HTR-8/SVneo (cell line): ENCODE measurements at places on chromosomes 16 and 17.

DNA sequence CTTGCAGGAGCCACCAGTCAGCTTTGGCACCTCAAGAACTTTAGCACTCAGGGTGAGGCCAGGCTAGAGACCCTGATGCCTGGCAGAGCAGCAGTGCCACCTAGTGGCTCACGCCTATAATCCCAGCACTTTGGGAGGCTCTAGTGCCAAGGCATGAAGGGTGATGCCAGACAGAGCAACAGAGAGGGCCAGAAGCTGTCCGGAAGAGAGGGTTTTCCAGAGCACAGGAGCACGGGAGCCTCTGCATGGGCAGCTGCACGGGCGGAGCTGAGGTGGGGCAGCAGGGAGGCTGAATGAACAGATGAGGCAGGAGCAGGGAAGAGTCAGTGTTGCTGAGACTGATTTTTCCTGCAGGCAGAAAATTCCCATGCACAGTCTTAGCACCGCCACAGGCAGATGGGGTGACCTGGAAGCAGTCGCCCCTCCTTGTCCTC, 38.9 kb downstream of the MYH3 start:
- peak; percentile 75 for DNase-seq

DNA sequence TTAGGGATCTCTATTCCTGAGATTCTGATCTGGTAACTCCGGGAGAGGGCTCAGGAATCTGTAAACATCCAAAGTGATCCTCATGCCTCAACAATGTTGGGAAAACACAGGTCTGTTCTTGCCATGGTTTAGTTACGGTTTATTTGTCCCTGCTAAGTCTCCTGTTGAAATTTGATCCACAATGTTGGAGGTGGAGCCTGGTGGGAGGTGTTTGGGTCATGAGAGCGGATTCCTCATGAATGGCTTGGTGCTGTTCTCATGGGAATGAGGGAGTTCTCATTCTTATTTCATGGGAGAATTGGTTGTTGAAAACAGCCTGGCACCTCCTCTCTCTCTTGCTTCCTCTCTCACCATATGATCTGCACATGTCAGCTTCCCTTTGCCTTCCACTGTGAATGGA, 608.6 kb upstream of the GOT2 start:
- DNase-seq = no peak

DNA sequence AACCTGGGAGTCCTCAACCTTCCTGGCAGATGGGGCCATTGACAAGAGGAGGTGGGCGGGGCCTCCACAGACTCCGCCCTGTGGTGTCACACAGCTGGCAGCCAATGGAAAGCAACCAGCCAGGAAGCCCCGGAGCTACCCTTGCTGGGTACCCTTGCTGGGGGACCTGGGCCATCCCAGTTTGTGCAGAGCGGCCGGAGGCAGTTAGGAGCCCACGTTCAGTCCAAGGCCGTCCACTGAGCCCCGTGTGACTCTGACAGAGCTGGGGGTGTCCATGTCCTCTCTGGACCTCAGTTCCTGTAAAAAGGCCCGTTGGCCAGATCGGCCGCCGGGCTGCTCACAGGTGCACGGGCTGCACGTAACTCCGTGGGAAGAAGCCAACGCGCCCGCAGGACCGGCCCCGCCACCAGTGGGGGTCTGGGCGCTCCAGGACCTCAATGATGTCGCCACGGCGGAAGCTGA, 17.1 kb upstream of the FAM83G start:
- DNase-seq = no peak

DNA sequence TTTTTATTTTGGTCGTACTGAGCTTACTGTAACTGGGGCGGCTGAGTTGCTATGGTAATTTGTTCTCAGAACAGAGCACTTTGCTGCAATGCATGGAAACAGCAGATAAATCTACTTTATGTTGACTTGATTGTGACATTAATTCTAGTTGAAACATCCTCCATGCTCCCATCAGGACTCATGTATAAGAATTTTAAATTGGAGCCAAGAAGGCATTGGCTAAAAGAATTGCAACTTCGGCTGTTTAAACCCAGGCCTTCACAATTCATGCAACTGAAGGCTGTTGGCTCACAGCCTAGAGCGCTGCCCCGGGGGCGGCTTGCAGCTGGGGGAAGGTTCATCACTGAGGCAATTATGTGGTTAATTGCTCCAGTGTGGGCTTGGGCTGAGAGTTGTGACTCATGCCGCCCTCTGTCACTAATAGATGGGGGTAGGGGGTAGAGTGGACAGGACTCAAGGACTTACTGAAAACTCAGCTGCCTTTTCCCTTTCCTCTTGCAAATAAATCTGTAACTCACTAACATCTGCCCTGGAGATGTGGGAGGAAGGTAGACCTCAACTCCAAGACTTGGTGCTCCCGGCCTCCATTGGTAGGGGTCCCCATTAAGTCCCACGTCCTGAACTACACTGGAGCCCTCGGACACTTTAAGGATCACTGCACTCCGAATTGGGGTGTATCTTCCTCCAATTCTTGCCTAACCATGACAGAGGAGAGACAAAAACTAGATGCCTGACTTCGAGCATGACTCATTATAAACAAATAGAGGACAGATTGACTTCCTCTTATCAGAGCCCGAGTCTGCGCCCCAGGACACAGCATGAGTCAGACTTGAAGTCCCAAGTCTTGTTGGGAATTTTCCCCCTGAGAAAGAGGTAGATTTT, 37.5 kb downstream of the ERCC4 start:
- peak; percentile 80 for DNase-seq

- no peak for DNase-seq
These were observed 90.9 kb upstream of the CORO6 start for GRCh38 chr17:29713626-29714025.

DNA sequence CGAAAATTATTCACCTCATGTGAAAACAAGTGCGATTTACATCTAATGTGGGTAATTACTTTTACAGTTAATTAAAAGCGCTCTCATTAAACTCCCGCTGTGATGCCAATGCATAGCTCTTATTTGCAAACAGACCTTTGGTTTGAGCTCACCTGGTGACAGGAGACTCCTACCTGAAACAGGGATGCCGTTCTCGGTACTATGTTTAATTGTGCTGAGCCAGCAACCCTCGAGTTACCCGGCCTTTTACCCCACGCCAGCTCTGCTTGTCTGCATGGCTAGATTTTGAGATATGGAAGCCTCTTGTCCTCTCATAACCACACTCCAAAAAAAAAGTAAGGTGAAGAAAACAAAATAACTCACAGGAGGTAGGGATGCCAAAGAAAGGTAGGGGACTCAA, 690.4 kb upstream of the RBFOX1 start:
- DNase-seq = no peak

GRCh38 chr16:8855972-8856371, 12.8 kb downstream of the CARHSP1 start:
- no peak for DNase-seq

- no peak for DNase-seq
These were observed 37.1 kb upstream of the MGAT5B start for GRCh38 chr17:76830987-76831715.

DNA sequence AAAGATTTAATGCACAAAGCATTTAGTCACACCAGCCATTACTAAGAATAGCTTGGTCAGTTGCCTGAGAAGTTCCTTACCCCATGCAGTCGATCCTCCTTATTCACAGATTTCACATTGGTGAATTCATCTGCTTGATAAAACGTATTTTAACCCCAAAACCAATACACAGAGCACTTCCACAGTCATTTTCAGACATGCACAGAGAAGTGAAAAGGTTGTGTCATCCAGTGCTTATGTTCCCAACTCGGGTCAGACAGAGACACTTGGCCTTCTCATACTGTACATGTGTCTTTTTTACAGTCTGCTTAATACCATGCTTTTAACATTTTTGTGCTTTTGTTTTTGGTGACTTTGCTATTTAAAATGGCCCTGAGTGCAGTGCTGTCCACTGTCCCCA, 219.7 kb downstream of the SPECC1 start:
- no peak for DNase-seq

DNA sequence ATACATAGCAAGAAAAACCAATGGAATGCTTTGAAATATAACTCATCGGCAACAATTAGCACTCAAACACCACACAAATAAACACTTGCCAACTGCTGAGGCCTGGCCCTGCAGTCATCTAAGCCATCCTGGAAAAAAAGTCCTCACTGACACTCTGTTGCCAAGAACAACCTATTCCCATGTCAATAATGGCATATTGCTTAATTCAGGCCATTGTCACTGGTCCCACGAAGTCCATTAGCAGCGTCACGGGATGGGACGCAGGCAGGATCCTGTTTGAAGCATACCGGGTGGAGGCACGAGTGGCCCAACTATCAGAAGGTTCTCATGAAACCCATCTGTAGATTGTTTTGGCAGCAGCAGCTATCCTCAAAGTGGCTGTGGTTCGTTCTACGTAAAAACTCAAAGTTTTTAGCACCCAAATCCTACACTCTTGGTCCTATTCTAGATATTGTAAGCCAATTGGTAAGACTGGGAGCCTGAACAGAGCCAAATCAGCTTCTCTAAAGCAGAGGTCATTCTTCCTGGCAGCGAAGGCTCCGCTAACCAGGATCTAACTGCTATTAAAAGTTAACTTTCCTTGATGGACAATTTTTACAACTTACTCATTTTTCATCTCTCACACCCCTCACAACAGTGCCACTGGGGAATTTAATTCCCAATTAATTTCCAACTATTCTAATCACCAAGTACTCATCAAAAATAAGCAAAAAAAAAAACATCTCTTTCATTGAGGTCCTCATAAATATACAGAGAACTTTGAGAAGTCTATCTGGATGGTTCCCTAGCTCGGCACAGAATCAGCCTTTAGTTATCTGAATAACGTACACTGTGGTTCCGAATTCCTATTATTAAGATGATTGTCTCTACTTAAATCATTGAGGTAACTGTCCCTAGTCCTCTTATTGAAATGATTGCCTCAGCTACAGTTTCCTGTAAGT, 91.5 kb downstream of the ZFHX3 start:
- no peak for DNase-seq

DNA sequence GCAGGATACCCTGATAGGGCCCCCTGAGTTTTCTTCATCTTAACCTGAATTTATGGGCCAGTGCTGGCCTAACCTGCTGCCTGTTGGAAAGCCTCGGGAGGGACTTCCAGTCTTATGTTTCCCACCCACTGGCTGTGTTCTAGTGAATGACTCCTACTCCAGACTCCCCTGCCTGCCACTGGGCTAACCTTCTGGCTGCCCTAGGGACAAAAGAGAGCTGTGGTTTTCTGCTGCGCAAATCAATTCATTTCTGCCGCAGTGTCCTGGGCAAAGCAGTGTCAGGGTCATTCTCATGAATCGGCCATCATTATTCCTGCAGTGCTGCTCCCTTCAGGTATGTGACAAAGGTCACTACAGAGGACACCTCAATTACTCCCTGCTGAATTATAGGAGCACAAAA, 386.2 kb downstream of the UTP18 start:
- DNase-seq = no peak

- DNase-seq = no peak
These were observed 42.8 kb downstream of the USP22 start for GRCh38 chr17:20999841-21000532.

- DNase-seq = no peak
These were observed 109.8 kb downstream of the GOSR1 start for GRCh38 chr17:30586818-30587595.

DNA sequence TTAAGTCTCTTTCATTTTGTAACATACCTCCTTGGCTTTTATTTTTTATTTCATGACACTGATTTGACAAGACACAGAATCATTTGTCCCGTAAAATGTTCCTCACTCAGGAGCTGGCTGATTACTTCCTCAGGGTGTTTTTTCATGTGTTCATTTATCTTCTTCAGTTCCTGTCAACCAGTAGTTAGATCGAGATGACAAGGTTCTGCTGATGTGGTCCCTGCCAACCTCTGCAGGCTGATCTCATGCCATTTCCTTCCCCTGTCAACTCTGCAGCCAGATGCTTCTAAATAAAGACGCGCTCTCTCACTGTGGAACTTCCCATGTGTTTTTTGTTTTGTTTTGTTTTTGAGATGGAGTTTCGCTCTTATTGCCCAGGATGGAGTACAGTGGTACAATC, 8.1 kb upstream of the CXCL16 start:
- DNase-seq = no peak

- no peak for DNase-seq
These were observed 22.0 kb downstream of the UBN1 start for GRCh38 chr16:4869147-4869805.

DNA sequence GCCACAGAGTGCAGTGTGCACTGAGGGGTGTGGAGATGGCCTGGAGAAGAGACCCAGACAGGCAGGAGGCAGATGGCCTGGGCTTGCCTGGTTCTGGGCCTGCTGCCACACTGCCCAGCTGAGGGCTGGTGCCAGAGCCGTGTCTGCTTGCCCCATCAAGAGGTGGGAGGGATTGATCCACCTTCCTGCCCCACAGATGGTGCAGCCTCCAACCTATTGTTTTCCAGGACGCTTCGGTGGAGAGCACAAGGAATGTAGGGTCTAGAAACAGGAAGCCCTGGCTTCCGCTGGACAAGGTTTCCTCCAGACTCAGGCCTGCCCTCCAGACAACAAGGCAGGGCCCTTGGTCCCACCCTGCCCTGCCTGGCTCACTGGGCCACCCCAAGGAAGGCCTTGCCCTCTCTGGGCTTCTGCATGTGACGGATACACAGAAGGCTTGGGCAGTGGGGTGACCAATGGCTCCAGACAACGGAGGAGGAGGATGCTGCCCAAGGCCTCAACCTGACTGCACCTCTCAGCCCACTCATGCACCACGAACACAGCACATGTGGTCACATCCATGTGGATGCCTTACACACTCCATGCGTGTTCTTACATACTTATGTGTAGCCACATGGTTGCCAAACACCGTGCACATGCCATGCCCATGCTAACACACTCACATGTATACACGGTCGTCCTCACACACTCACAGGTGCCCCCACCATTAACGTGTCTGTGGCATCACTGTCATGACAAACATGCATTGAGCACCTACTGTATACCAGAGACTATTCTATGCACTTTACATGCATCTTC, 6.5 kb upstream of the CDH5 start:
- DNase-seq = no peak

- DNase-seq = peak; percentile 39
These were observed 1.0 kb upstream of the GLG1 start for GRCh38 chr16:74607962-74608356.

GRCh38 chr17:41653892-41654677, 29.7 kb upstream of the KRT17 start:
- DNase-seq = no peak

- DNase-seq = no peak
These were observed 930.9 kb upstream of the CDH8 start for GRCh38 chr16:62967163-62967562.

DNA sequence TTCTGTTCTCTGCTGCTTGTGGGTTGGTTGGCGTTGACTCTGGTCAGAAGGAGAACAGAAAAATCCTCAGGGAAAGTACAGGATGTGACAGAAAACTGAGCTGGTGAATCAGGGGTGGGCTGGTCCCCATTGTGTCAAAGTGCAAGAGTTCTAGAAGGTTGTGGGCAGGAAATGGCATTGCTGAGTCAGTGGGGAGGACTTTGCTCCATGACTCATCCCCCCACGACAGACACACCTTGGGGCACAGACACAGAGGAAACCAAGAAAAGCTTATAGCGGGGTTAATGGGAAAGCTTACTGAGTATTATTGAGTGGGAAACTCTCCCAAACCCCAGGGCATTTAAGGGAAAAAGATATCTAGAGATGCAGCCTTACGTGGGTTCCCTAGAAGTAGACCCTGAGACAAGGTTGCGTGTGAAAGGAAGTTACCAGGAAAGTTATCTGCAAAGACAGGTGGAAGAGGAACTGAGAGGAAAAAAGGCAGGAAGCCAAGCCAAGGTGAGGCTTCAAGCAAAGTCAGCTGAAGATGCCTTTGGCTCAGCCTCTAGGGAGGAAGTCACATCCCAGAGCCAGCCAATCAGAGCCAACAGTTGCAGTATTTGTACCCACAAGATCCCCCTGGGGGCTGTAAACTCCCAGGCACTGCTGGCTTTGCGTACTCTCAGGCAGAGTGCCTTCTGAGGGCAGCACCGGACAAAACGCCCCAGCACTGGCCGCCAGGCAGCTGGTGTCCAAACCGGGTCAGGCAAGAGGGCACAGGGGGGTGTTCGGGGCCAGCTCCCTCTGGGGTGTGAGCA, 86.4 kb downstream of the FOXL1 start:
- peak; percentile 81 for DNase-seq
